ENCODE measurements at places on chromosomes 12 and 14.

DNA sequence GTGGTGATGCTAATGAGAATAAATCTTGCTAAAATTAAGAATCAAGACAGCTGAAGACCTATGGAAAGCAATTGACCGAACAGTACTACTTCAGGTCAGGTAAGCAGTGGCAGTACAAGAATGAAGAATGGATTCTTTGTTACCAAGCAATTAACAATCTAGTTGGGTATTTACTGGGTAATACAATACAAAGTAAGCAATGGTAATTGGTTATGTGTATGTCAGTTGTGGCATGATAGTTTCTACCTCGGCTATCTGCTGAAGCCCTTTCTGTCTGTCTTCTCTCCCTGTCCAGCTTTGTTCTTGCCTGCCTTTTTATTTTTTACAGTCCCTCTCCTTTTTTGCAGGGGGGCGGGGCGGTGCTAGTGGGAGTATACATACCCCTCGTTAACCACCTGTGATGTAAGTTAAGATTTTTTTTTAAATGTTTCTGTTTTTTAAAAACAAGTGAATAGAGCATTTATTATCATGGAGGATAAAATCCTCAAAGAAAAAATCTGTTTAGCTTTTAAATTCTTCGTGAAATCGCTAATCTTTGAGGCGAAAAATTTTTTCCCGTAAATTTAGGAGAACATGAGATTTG lies 75.9 kb downstream of the RCOR1 start:
- no peak for DNase-seq

- DNase-seq: no peak
Measured at GRCh38 chr14:69133206-69134125, 19.5 kb downstream of the DCAF5 start.

- no peak for DNase-seq
Measured at GRCh38 chr14:59325906-59326305, 137.4 kb downstream of the DAAM1 start.

- no peak for DNase-seq
Measured at GRCh38 chr12:48336564-48336963, 14.2 kb downstream of the ZNF641 start.

GRCh38 chr14:76954394-76955190 lies 73.9 kb downstream of the IRF2BPL start:
- DNase-seq: no peak

Measured in muscle of arm (tissue), 14 donors.